ENCODE measurements at places on chromosomes 2 and 18.

DNA sequence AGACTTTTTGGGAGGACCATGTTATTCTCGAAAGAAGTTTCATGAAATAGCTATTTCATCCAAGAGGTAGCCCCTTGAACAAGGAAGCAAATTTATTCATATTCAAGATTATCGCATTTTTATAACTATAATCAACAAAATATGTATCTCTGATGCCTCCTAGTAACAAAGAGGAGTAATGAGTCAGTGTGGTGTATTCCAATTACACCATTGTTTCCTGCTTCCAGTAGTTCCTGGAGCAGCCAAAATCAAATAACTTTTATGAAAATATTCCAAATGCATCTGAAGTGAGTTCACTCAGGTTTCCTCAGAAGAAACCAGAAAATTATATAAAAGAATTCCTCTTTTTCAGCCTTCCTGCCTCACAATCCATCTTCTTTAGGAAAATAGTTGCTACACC, 43.0 kb downstream of the ANKRD36B start:
- DNase-seq: no peak

- DNase-seq: no peak
Observed at GRCh38 chr18:22817844-22818243, 115.3 kb upstream of the RBBP8 start.

DNA sequence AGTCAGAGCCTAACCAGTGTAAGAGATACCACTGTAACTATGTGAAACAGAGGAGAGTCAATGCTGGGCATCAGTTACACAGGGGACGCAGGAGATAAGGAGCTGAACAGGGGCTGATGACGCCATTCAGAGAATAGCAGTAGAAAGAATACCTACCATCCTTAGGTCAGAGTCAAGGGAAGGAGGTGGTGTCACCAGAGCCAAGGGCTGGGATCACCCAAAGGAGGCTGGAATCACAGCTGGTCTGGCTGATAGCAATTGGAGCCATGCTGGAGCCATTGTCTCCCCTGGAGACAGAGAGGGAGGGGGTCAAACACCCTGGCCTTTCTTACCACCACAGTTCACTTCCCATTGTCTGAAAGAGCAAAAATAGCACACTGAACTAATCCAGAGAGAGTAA, 37.3 kb upstream of the C18orf32 start:
- no peak for DNase-seq

- DNase-seq: no peak
Observed at GRCh38 chr2:201904538-201905420, 98.4 kb downstream of the CDK15 start.

DNA sequence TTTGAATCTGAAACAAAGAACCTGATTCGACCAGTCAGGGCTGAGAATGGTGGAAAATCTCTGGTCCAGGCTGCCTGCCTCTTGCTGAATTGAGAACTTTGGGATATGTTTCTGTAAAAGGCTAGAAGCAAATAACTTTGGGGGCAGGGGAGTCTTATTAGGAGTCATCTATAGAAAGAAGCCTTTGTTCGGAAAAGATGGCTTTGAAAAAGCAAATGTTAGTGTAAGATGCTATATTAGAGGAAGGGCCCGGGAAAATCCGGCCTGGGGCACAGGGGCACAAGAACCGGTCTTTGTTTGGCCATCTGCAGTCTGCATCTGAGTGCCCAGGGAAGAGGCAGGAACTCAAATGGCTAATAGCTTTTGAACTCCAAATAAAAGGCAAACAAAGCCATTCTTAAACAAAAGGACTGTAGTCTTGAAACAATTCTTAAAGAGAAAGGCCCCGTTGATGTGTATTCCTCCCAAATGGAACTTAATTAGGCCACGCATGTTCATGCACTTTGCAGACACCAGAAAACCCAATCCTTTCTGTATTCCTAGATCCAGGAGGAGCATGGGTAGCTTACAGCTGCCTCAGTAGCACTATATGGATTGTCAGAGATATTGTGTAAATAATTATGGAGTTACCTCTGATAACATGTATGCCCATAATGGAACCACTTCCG, 180.0 kb upstream of the ARL4C start:
- DNase-seq: no peak

GRCh38 chr2:134372141-134372540, 118.3 kb downstream of the MGAT5 start:
- DNase-seq: no peak

- DNase-seq: no peak
Observed at GRCh38 chr2:99865818-99866676, 276.3 kb downstream of the AFF3 start.

- no peak for DNase-seq
Observed at GRCh38 chr2:180473456-180473855, 466.4 kb upstream of the CWC22 start.

DNA sequence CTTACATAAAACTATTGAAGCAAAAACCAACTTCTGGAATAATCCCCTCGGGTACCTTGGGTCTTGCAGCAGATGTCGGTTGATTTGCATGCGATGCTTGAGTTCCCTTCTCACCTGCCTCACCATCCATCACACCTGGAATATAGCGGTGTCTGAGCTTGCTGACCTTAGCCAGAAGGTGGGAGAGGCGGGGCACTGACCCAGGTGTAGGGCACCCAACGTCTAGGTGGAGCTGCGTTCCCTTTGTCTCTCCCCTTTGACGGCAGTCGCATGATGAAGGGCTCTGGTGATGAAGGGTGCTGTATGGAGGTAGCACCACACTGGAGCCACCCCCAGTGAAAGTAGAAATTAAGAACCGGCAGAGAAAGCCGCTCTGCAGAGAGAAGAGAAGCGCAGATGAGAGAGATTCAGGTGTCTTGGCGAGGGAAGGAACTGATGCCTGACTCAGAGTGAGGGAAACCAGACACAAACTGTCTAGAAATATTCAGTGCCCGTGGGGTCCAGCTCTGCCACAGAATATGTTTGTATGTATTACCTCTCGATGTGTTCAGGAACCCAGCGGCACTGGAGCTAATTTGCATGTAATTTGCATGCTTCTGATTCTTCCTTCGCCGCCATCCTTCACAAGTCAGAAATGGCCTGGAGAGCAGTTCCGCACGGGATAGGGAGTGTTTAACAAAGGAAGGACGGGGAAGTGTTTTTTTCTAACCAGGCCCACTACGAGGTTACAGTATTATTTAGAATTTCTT, 19.4 kb upstream of the MBP start:
- DNase-seq: no peak

DNA sequence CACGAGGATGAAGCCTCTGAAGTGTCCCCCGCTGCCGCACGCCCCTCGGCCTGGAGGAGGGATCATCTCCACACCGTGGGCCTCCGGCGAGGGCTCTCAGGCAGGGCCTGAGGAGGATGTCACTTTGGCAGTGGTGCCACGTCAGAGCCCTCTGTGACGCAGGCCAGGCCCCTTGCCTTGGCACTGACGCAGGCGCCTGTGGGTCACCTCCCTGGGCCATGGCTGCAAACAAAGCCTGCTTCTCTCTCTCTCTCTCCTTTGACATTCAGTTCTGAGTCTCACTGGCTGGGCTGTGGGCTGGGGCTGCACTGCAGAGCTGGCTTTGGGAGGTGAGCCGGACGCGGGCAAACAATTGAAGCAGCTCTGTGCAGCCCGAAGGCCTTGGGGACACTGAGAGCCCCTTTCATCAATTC, 273.7 kb downstream of the TWIST2 start:
- no peak for DNase-seq

- DNase-seq: no peak
Observed at GRCh38 chr2:96088340-96089335, 27.7 kb downstream of the ADRA2B start.

DNA sequence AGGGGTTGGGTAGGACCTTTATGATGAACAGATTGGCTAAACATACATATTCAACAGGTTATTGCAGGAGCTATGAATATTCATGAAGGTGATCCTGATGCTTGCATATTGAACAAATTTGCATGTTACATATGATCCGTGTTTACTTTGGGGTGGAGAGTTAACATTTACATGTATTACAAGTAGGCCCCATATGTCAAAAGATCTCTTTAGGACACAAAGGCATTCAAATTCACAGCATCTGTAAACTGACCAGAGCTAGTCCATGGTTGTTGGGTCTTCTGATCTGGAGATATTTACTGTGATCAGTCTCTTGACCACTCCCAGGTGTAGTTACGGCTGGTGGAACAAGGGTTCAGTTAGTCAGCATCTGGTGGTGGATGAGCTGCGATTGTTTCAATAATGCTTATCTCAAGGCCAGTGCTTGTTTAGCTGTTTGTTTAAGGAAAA, 80.4 kb downstream of the PMAIP1 start:
- DNase-seq: no peak

GRCh38 chr2:129369437-129369836, 610.0 kb upstream of the RAB6C start:
- no peak for DNase-seq

GRCh38 chr2:237873897-237874551, 14.6 kb downstream of the RAMP1 start:
- DNase-seq: no peak

DNA sequence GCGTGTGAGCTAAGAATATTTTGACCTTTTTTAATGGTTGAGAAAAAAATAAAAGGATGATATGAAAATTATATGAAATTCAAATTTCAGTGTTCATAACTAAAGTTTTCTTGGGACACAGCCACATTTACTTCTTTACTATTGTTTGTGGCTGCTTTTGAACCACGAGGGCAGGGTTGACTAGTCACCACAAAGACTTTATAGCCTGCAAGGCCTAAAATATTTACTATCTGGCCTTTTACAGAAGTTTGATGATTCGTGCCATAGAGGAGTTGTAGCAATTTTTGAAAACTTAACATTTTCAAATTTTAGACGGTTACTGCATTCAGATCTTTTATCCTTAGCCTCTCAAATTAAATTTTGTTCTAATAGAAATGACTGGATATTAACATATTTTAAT, 69.9 kb downstream of the LIMS1 start:
- no peak for DNase-seq

Data from GM18507 (cell line).